ENCODE measurements at places on chromosomes 16 and 17.

GRCh38 chr16:85250147-85250463 is 137.8 kb upstream of the CIBAR2 start:
- DNase-seq = no peak

- no peak for DNase-seq
These were observed 41.4 kb upstream of the CIBAR2 start for GRCh38 chr16:85153656-85154091.

DNA sequence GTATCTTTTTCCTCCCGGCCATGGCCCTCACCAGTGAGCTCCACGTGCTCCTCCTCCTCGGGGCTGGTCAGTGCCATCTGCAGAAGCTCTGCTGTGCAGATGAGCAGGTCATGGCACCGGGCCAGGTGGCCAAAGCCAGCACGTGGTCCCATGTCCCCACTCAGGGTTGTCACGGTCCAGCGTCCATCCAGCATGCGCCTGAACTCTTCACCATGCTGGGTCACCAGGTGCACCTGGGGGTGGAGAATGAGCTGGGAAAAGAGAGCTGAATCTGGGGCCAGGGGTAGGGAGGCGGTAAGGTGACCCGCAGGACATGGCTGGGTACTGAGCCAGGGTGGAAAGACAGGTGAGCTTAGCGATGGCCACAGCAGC is 1.3 kb downstream of the DHX58 start:
- DNase-seq = no peak

DNA sequence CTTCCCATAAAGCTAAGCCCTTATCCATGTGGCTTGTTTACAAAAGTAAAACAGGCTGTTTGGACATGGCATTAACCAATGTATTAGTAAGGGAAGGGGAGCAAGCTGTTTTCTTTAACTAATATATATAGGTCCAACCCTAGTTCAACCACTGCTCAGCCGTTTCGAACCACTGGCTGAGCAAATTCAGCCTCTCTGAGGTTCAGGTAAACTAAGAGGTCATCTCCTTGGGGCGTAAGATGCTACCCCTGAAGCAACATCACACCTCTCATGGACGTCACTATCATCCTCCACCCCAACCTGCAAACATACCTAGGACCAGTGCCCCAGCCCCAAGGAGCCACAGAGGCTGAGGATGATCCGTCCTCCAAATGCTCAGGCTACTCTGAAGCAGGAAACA is 45.2 kb downstream of the ANKRD11 start:
- no peak for DNase-seq

- no peak for DNase-seq
These were observed 382.1 kb downstream of the RBFOX1 start for GRCh38 chr16:7714775-7715174.

DNA sequence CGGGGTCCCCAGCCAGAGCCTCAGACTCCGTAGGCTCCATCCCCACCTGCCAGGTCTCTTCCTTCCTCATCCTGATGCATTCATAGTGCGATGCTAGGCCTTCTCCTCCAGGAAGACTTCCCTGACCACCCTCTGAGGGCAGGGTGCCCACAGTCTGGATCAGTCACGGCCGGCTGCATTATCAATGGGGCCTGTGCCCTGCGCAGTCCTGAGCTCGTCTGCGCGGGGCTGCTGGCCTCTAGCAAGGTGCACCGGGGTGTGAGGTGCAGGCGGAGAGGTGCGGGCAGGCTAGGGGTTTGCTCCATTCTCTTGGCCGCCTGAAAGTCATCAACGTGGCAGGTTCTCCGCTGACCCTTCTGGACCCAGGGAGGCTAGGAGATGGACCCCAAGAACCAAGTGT is 56.9 kb upstream of the ACSF3 start:
- DNase-seq = no peak

GRCh38 chr17:28756049-28756804 is 12.4 kb downstream of the TRAF4 start:
- DNase-seq = no peak

DNA sequence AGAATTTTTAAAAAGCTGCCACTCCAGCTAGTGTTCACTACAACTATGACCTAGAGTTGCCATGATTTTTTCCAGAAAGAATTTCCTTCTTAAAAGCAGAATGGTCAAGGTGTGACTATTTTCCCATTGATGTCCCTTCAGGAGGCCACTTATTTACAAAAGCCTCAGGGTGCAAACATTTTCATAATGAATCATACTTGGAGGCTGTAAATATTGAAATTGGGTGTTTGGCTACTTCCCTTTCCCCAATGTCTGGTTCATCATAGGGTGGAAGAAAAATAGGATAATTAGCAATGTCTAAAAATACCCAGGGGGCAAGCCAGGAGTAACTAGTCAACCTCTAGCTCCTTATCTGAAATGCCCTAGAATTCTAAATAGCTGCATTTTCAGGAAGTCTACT is 18.8 kb downstream of the AXIN2 start:
- no peak for DNase-seq

DNA sequence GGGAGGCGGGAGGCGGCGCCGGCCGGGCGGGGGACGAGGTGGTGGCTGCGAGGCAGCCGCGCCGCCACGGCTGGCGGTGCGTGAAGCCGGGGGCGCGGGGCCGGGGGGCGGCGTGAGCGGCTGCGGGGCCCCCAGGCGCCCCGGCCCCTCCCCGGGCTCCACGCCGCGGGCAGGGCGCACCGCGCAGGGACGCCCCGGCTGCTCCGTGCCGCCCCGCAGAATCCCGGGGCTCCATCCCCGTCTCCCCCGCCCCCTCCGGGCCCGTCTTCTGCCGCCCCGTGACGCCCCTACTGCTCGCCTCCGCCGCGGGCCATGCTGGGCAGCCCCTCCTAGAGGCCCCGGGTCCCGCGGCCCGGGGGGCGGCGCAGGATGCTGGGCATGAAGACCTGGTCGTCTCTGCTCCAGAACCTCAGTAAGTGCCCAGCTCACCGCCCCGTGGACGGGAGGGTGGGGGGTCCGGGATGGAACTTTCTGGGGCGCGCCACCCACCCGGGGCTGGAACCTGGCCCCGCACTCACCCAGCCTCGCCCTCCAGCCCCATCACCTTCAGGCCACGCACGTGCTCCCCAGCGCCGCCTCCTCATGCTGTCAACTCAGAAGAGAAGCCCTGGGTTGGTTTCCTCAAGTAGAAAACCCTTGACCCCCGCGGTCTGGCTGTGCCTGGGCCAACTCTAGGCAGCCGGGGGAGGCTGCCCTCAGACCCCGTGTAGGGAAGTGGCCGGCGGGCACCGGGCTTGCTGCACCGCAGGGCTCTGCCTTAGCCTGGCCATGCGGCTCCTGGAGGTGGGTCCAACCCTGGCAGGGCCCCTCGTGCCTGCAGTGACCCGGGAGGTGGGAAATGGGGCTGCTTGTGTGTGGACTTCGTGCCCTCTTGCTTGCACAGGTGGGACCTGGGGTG is 150.2 kb upstream of the GSE1 start:
- DNase-seq = no peak

GRCh38 chr16:2365397-2366294 is 25.1 kb upstream of the ABCA3 start:
- peak; percentile 53 for DNase-seq

All from NCI-H524 treated with DMSO at 0.1 percent for 48 hours (cell line).